CD4-positive, alpha-beta T cell treated with Interleukin-1 beta for 1 hour (primary cell): ENCODE measurements at places on chromosomes 6 and 20.

DNA sequence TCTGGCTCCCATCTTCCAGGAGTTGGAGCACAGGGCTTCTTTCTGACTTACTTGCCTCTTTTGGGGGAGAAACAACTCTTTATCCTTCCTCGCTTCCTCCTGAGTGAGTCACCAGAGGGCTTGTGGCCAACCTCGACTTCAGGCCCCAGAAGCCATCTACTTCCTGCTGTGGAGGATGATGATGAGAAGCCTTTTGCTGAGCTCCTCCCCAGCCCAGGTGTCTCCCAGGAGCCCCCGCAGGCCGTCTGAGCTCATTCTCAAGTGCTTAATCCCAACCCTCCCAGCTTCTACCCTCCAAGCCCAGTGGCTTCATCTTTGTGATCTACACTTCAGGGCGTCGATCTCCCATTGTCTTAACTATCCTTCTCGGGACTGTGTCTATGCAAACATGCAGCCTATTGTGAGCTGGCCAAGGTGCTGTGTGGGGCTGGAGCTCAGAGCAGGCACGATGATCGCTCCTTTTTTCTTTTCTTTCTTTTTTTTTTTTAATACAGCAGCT lies 27.9 kb downstream of the SDCBP2 start:
- DNase-seq, result peak; percentile 29

- no peak for DNase-seq
These were observed 3.4 kb downstream of the TRIM10 start for GRCh38 chr6:30157581-30157980.

GRCh38 chr20:64065974-64066343 lies 3.0 kb downstream of the TCEA2 start:
- peak; percentile 74 for DNase-seq

DNA sequence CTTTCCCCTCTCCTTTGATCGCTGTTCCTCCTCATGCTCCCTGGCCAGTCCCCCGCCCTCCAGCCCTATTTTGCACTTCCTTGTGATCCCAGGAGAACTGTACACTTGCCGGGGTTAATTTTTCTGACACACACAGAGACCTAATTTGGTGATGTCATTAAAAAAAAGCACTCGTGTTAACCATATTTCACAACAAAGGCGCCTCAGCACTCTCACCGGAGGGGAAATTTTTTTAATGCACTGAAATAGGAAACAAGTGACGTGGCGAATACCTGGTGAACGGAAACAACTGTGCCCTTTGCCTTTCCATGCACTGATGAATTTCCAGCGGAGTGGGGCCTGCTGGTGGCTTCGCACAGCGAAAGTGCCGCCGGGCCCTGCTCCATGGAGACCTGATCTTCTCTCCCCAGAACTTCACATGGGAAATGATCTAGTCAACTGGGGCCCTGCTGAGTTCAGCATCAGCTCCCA lies 53.9 kb upstream of the TAGAP start:
- DNase-seq, result peak; percentile 88
